ENCODE measurements at places on chromosomes 6 and 20.

DNA sequence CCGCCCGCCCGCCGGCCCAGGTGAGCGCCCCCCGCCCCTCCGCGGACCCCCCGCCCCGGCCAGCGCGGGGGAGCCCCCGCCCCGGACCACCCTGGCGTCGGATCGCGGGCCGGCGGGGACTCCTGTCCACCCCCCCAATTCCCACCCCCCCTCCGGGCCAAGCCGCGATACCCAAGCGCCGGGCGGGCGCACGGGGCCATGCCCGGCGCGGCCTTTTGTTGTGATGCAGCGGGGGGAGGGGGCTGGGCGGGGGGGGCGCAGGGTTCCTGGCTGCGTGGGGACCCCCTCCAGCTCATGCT lies 245 bp downstream of the SRC start:
- no peak for DNase-seq

- DNase-seq, result no peak
Measured at GRCh38 chr6:71621918-71622519, 264.3 kb upstream of the RIMS1 start.

DNA sequence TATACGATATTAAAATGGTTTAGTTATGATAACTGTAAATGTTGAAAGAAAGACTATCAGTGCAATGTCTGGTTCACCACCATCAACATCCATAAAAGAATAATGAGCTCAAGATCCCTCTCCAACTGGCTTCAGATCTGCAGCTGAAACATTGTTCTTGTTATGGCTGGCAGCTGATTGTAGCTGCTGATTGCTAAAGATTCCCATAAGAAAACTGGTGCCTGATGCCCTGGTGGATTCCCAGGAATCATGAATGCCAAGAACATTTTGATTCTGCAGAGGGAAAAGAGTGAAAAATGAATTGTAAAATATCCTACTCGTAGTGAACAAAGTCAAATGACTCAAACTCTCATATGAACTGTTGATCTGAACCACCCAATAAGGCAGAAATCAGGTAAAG lies 1160.2 kb downstream of the EPHA7 start:
- no peak for DNase-seq

- DNase-seq, result no peak
Measured at GRCh38 chr20:47605673-47606413, 104.2 kb downstream of the NCOA3 start.

DNA sequence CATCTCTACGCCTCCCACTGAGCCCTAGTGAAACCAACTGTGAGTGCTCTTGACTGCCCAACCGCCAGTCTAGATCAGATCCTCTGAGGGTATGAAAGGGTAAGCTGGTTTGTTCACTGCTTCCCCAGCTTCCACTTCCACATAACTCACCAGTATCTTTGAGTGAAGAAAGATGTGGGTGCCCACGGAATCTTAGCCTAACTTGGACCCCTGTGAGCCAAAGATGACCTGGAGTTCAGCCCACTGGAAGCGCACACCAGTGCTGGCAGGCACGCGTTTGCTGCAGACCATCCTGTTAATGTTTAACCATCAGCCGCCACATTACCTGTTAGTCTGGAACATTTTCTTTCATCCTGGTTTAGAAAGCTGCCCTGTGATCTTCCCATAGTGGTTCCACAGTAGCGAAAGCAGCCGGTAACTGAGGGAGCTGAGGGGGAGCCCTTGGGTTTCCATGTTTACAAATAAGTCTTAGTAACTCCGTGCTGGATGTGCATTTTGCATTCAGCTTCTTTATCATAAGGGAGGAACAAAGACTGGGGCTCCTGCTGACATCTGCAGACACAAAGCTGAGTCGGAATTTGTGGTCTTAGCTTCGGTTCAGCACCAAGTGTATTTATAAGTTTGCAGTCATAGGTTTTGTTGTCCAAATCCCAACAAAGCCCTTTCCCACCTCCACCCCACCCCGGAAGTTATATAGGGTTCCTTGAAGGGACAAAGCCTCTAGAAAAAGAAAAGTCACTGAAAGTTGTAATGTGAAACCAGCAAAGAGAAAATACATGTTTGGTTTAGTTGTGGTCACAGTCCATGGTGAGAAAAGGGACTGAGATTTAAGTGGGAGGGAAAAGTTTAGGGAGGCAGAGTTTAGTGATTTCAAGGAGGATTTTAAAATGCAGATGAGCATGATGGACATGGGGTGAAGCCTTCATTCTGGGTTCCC lies 71.0 kb downstream of the SSR1 start:
- DNase-seq, result no peak

GRCh38 chr6:115969930-115970273 lies 90.8 kb downstream of the FRK start:
- DNase-seq, result no peak

- DNase-seq, result peak; percentile 17
Measured at GRCh38 chr6:152184917-152185574, 377.6 kb downstream of the ESR1 start.

GRCh38 chr6:55726144-55726543 lies 147.2 kb upstream of the HMGCLL1 start:
- DNase-seq, result no peak

GRCh38 chr6:13433709-13434121 lies 53.7 kb downstream of the GFOD1 start:
- DNase-seq, result no peak

Measured in stimulated activated CD4-positive, alpha-beta T cell treated with anti-CD3 and anti-CD28 coated beads, Interleukin-4, amount 100 ng/mL, for 24 hours (primary cell).